Vagina (tissue), 2 donors: ENCODE measurements at places on chromosomes 2 and 18. TPM values are rescaled to one million over a fixed set of nuclear protein-coding genes. Genes with fewer than 3 reads are reported as not detected.

DNA sequence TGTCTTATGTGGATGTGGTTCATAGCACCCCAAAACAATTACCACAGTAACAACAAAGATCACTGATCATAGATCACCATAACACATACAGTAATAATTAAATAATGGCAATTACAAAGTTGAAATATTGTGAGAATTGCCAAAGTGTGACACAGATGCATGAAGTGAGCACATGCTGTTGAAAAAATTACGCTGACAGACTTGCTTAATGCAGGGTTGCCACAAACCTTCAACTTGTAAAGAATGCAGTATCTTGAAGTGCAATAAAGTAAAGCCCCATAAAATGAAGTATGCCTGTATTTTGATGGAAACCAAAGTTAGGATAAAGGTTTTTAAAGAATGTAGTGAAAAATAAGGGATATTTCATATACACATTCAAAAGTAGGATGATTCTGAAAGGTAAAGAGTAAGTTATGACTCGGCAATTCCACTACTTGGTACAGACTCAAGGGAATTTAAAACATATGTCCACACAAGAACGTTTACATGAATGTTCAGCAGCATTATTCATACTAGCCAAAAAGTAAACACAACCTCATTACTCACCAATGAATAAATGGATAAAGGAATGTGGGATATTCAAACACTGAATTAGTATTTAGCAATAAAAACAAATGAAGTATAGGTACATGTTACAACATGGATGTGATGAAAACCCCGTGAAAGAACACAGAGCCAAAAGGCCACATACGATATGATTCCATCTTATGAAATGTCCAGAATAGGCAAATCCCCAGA lies 61.6 kb downstream of the SCN9A start:
- no peak overlapping the region for H3K4me3 ChIP-seq
- H3K36me3 ChIP-seq = no peaks in the 10 kb centered on the region
- H3K4me1 ChIP-seq = no peaks in the 10 kb centered on the region
- DNase-seq = no peak
- no peak overlapping the region for H3K27ac ChIP-seq

ABCG5 gene
- not detected for total RNA-seq

- no peaks in the 10 kb centered on the region for H3K27me3 ChIP-seq
- peaks cover 3% of the 10 kb centered on the region for H3K4me1 ChIP-seq
- no peak overlapping the region for H3K4me3 ChIP-seq
- DNase-seq = no peak
Measured at GRCh38 chr2:25347846-25348245, 6.1 kb upstream of the DNMT3A start.

FLACC1 gene
- 0.74 TPM for total RNA-seq

DNA sequence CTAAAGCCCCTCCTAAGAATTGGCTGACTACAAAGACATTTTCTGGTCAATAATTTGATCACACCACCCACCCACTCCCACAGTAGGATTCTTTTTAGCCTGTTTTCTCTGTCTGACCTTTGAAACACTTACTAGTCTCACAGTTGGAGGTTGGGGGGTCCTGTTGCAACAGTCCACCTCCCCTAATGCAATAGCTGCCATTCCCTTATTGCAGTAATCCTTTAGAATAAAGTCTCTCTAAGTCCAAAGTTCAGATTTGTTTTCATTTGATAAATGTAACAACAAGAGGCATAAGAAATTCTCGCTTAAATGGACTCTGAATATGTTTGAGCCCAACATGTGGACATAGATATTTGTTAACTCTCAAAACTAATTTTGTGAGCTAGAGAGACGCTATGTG lies 1326.8 kb upstream of the TMEFF2 start:
- no peaks in the 10 kb centered on the region for H3K36me3 ChIP-seq
- no peaks in the 10 kb centered on the region for H3K4me1 ChIP-seq

- H3K27ac ChIP-seq = no peak overlapping the region
- H3K36me3 ChIP-seq = no peaks in the 10 kb centered on the region
- H3K27me3 ChIP-seq = no peaks in the 10 kb centered on the region
- H3K4me1 ChIP-seq = peaks cover 36% of the 10 kb centered on the region
Measured at GRCh38 chr2:240432430-240432819, 3.0 kb upstream of the GPC1 start.

GRCh38 chr2:217757108-217757463 lies 245.7 kb downstream of the TNS1 start:
- no peak for DNase-seq
- H3K36me3 ChIP-seq = no peaks in the 10 kb centered on the region
- H3K4me3 ChIP-seq = no peak overlapping the region
- peaks cover 16% of the 10 kb centered on the region for H3K4me1 ChIP-seq
- H3K27ac ChIP-seq = no peak overlapping the region

DNA sequence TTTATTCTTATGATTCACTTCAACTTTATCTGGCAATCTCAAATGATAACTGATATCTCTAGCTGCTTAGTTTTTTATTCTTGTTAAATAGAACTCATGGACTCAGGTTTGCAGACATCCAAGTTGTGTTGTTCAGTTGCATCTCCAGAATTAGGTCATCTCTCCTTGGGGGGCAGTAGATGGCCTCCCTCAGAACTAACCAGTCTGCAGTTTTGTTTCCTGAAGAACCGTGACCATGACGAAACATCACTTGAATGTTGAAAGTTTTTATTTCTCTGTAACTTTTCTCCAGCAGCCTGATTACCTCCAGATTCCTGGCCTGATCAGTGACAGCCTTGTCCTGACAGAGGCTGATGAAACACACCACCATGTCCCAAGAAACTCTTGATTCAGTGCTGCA lies 321.5 kb downstream of the GALNT13 start:
- no peak overlapping the region for H3K27ac ChIP-seq
- no peaks in the 10 kb centered on the region for H3K4me1 ChIP-seq
- no peaks in the 10 kb centered on the region for H3K27me3 ChIP-seq
- no peaks in the 10 kb centered on the region for H3K36me3 ChIP-seq
- H3K4me3 ChIP-seq = no peak overlapping the region

COL4A3 gene
- total RNA-seq = 1.5 TPM

PLB1 gene
- total RNA-seq = 2.5 TPM

DNA sequence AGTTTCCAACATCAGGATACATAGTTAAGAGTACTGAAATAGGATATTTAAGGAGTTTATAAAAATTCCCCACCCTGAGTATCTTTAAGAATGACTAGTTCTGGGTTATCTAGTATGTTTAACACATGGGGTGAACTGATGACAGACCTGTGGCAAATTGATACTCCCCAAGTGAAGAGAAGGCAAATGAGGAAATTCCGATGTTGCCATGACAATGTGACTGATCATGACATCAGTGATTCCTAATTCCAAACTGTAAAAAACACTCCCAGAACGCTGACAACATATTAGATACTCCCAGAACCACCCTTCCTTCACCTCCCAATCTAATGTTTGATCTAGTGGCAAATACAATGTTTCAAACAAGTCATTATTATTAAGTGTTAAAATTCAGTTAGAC lies 77.6 kb downstream of the RBMS1 start:
- H3K27me3 ChIP-seq = no peaks in the 10 kb centered on the region
- no peaks in the 10 kb centered on the region for H3K36me3 ChIP-seq
- no peak overlapping the region for H3K27ac ChIP-seq

- DNase-seq = no peak
- H3K27me3 ChIP-seq = no peaks in the 10 kb centered on the region
- no peak overlapping the region for H3K4me3 ChIP-seq
- no peaks in the 10 kb centered on the region for H3K36me3 ChIP-seq
Measured at GRCh38 chr2:128986026-128986715, 667.5 kb upstream of the HS6ST1 start.

DNA sequence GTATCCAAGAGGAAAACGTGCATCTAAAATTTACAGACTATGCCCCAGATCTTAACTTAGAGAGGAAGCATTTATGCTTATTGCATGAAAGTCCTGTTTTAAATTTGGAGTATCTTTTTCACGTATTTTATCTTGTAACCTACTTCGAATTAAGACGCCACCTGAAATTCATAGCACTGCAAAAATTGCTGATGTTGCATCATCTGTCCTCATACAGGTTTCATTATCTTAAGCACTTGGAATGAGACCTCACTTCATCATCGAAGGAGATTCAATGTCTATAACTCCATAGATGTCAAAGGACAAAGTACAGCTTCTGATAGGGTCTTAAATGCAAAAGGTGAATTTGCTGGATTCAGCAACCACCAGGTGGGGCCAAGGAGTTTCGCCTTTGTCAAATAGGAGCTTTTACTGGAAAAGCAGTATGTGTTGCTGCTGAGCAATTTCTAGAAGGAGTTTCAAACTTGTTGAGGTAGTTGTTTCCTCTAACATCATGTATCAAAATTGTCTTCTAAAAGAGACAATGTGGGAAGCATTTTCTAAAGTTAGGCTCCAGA lies 106.4 kb upstream of the CCDC85A start:
- no peak overlapping the region for H3K4me3 ChIP-seq
- H3K36me3 ChIP-seq = no peaks in the 10 kb centered on the region
- H3K4me1 ChIP-seq = no peaks in the 10 kb centered on the region
- H3K27me3 ChIP-seq = no peaks in the 10 kb centered on the region

DNA sequence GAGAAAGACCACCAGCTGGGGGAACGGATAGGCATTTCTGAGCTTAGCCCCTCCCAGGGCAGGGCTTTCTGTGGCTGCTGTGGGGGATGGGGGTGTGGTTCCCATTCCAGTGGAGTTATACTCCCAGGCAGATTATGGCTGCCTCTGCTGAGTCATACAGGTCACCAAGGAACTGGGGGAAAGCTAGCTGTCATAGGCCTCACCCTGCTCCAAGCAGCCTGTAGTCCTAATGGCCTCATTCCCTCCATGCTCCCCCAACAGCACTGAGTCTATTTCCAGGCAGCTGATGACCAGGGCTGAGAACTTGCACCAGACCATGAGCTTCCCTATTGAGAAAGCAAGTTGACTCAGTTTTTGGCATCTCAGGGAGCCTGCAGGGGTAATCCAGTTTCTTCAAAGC lies 87.1 kb downstream of the GPR39 start:
- no peak overlapping the region for H3K4me3 ChIP-seq
- no peak for DNase-seq
- H3K27me3 ChIP-seq = no peaks in the 10 kb centered on the region
- no peaks in the 10 kb centered on the region for H3K36me3 ChIP-seq
- H3K4me1 ChIP-seq = no peaks in the 10 kb centered on the region

- H3K27me3 ChIP-seq = no peaks in the 10 kb centered on the region
- no peak overlapping the region for H3K4me3 ChIP-seq
- H3K4me1 ChIP-seq = no peaks in the 10 kb centered on the region
- no peak for DNase-seq
- H3K36me3 ChIP-seq = no peaks in the 10 kb centered on the region
- H3K27ac ChIP-seq = no peak overlapping the region
Measured at GRCh38 chr2:14827226-14828023, 194.9 kb downstream of the LRATD1 start.

DNA sequence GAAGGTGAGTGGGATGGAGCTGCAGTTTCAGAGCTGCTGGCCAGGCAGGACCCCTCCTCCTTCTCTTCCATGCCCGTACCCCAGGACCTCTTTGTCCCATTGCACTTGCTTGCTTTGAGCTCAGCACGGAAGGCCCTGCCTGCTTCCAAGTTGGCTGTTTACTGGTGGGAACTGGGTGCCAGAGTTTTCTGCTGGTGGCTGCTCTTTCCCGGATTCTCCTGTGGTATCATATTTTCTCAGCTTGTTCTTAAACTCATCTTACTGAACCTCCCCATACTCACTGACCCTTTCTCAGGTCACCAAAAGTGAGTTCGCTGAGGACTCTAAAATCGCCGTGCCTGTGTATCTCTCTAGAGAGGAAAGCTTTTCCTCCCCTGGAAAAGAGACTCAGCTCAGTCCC lies 297.7 kb upstream of the TNP1 start:
- no peak overlapping the region for H3K4me3 ChIP-seq
- H3K36me3 ChIP-seq = no peaks in the 10 kb centered on the region
- no peak overlapping the region for H3K27ac ChIP-seq
- no peaks in the 10 kb centered on the region for H3K27me3 ChIP-seq
- no peak for DNase-seq

SLC11A1 gene
- 36.6 TPM for total RNA-seq

POTEI gene
- total RNA-seq = not detected

- DNase-seq = no peak
- H3K27ac ChIP-seq = no peak overlapping the region
- peaks cover 12% of the 10 kb centered on the region for H3K4me1 ChIP-seq
- H3K27me3 ChIP-seq = no peaks in the 10 kb centered on the region
- H3K4me3 ChIP-seq = no peak overlapping the region
Measured at GRCh38 chr2:201952187-201952586, 81.5 kb upstream of the FZD7 start.

GRCh38 chr2:7748717-7749415 lies 831.7 kb downstream of the RNF144A start:
- DNase-seq = no peak
- H3K27me3 ChIP-seq = no peaks in the 10 kb centered on the region
- no peaks in the 10 kb centered on the region for H3K4me1 ChIP-seq
- no peaks in the 10 kb centered on the region for H3K36me3 ChIP-seq
- H3K27ac ChIP-seq = no peak overlapping the region
- H3K4me3 ChIP-seq = no peak overlapping the region

- no peak overlapping the region for H3K27ac ChIP-seq
- no peaks in the 10 kb centered on the region for H3K36me3 ChIP-seq
- no peaks in the 10 kb centered on the region for H3K27me3 ChIP-seq
- DNase-seq = no peak
Measured at GRCh38 chr2:180657054-180657453, 323.4 kb upstream of the UBE2E3 start.

COL3A1 gene
- 123 TPM for total RNA-seq

- no peaks in the 10 kb centered on the region for H3K27me3 ChIP-seq
- no peak overlapping the region for H3K27ac ChIP-seq
- DNase-seq = no peak
- H3K36me3 ChIP-seq = no peaks in the 10 kb centered on the region
Measured at GRCh38 chr2:10775831-10776230, 36.8 kb downstream of the PDIA6 start.

- DNase-seq = no peak
- H3K27me3 ChIP-seq = no peaks in the 10 kb centered on the region
- H3K27ac ChIP-seq = peak overlapping the region; percentile 17
- peak overlapping the region; percentile 70 for H3K4me3 ChIP-seq
- H3K4me1 ChIP-seq = peaks cover 25% of the 10 kb centered on the region
- H3K36me3 ChIP-seq = peaks cover 5% of the 10 kb centered on the region
Measured at GRCh38 chr2:32627441-32627813, 423 bp upstream of the TTC27 start.

DNA sequence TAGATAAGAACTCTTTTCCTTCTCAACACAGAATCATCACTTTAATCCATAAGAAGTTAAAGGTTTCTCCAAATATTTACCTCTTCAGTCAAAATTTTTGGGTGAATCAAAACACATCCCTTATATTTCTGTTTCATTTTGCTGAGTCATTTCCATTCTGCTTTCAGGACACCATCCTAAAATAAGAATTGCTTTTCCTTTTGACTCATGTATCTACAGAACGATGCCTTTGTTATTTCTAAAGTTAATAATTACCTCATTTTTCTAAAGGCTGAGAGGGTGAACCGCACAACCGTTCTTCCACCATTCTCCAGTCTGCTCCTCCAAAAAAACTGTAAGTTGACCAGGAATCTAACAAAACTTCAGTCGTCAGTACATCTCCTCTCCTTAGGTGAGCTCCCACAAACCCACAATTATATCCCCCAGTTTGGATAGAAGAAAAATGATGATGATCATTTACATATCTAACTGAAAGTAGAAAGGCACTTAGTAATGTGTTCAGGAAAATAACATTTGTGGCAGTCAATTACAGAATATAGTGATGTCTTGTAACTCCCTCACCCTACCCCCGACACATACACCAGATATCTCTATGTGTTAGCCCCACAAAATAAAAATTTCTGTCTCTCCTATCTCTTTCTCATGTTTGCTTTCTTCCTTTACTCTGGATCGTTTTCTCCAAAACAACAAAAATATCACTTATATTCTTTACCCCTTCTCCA lies 162.5 kb downstream of the RAD51AP2 start:
- DNase-seq = no peak
- H3K36me3 ChIP-seq = no peaks in the 10 kb centered on the region
- no peak overlapping the region for H3K4me3 ChIP-seq
- no peak overlapping the region for H3K27ac ChIP-seq
- no peaks in the 10 kb centered on the region for H3K4me1 ChIP-seq
